ENCODE measurements at places on chromosomes 3 and 15.

DNA sequence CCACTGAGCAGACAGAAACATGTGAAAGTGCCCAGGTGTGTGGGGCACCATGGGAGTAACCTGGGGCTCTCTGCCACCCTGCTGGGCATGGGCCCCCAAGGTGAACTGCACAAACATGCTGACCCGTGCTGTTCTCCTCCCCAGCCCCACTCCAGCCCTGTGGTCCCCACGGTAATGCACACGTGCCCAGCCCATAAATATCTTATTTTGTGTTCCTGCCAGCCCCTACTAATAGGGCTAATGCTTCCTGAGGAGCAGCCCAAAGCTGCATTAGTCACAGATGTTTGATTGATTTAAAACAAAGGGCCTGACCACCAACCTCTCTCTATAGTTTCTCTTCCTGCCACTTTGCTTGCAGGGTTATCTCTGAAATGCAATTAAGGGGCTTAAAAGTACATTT, 95.4 kb downstream of the ABHD5 start:
- DNase-seq, result no peak
- no peak overlapping the region for H3K27ac ChIP-seq
- H3K4me1 ChIP-seq, result no peaks in the 10 kb centered on the region
- no peaks in the 10 kb centered on the region for H3K27me3 ChIP-seq

GRCh38 chr15:31607656-31608055, 281.0 kb downstream of the KLF13 start:
- no peaks in the 10 kb centered on the region for H3K4me1 ChIP-seq
- H3K4me3 ChIP-seq, result no peak overlapping the region
- no peak overlapping the region for H3K27ac ChIP-seq
- no peaks in the 10 kb centered on the region for H3K36me3 ChIP-seq
- H3K27me3 ChIP-seq, result no peaks in the 10 kb centered on the region

DNA sequence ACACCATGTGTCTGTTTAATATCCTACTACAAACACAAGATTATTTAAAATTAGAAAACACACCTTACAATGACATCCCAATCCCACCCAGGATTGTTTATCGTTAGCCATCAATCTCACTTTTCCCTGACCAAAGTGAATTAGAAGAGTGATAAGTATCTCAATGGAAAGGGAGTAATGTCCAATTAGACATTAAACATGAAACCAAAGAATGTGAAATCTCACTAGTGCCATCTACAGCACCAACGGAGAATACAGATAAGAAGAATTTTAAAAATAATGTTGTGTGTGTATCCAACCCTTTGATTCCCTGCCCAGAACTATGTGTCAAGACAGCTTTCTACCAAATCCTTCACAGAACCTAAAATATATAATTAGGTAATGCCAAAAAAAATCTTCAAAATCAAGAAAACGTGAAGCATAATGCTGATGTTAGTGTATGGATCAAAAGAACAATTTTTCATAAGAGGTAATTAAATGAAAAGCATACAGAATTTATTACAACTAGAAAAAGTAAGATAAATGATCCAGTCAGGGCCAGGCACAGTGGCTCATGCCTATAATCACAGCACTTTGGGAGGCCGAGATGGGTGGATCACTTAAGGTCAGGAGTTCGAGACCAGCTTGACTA, 64.2 kb downstream of the SCAPER start:
- DNase-seq, result no peak
- no peaks in the 10 kb centered on the region for H3K4me1 ChIP-seq
- H3K27ac ChIP-seq, result no peak overlapping the region
- no peaks in the 10 kb centered on the region for H3K36me3 ChIP-seq
- no peak overlapping the region for H3K4me3 ChIP-seq

GRCh38 chr3:160225176-160226025, at the start of gene C3orf80:
Gene C3orf80, plus strand, starts transcription at chr3:160225422. Its CDS starts 214 bp downstream, at chr3:160225636.
- H3K36me3 ChIP-seq, result no peaks in the 10 kb centered on the region
- no peaks in the 10 kb centered on the region for H3K4me1 ChIP-seq
- H3K27me3 ChIP-seq, result no peaks in the 10 kb centered on the region

DNA sequence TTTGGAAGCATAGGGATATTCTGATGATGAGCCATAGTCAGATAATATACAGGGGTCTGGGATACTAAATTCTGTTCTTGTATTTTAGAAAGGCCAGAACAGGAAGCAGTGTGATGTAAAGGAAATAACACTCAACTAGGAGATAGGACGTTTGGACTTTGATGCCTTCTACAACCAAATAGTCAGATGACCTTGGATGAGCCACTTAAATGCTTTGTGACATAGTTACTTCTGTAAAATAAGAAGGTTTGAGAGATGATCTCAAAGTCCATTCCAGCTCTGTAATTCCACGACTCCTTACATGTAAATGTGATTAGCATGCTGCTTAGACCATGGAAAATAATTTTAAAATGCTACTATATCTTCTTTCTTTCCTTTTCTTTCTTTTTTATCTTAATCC, 29.5 kb upstream of the CCDC54 start:
- no peak overlapping the region for H3K4me3 ChIP-seq
- no peak overlapping the region for H3K27ac ChIP-seq
- no peaks in the 10 kb centered on the region for H3K27me3 ChIP-seq
- no peaks in the 10 kb centered on the region for H3K4me1 ChIP-seq
- DNase-seq, result no peak

GRCh38 chr3:112004669-112005068, 5.9 kb downstream of the TAGLN3 start:
- H3K27ac ChIP-seq, result no peak overlapping the region
- H3K4me1 ChIP-seq, result no peaks in the 10 kb centered on the region
- H3K36me3 ChIP-seq, result no peaks in the 10 kb centered on the region
- no peak overlapping the region for H3K4me3 ChIP-seq
- no peak for DNase-seq

DNA sequence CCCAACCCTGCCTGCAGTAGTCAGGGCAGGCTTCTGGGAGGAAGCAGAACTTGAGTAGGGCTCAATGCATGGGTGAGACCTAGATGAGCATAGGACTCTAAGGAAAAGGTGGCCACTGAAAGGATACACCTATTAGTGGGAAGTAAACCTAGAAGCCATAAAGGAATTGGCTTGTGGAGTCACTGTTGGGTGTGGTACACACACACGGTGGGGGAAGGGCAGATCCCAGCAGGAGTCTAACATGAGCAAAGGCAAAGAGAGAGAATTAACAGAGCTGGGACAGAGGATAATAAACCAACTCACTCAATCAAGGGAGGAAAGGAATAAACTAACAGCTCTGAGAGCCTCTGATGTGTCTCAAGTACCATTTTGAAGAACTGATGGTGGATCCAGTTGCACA, 23.1 kb downstream of the DAPK2 start:
- H3K27me3 ChIP-seq, result no peaks in the 10 kb centered on the region
- H3K36me3 ChIP-seq, result no peaks in the 10 kb centered on the region
- no peaks in the 10 kb centered on the region for H3K4me1 ChIP-seq
- DNase-seq, result no peak
- no peak overlapping the region for H3K27ac ChIP-seq

- H3K4me3 ChIP-seq, result no peak overlapping the region
- H3K36me3 ChIP-seq, result no peaks in the 10 kb centered on the region
- no peaks in the 10 kb centered on the region for H3K4me1 ChIP-seq
- DNase-seq, result no peak
- H3K27me3 ChIP-seq, result no peaks in the 10 kb centered on the region
Measured at GRCh38 chr3:160150525-160150924, 74.7 kb upstream of the C3orf80 start.

DNA sequence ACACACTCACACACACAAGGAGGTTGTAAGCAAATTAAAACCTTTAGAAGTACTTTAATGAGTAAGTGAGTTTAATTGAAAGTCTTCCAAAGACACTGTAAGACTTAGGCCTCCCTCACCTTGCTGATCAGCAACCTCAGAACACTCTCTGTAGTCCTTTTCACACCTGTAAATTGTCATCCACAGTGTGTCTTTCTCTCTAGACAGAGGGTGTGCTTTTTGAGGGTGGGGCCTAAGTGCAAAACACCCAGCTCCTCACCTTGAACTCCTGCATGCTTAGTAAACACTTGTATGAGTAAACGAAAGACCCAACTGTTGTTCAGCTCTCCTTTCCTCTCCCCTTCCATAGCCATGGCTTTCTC, 183.2 kb upstream of the IL12A start:
- H3K27me3 ChIP-seq, result no peaks in the 10 kb centered on the region
- no peak for DNase-seq
- no peaks in the 10 kb centered on the region for H3K36me3 ChIP-seq
- peaks cover 31% of the 10 kb centered on the region for H3K4me1 ChIP-seq
- H3K27ac ChIP-seq, result peak overlapping the region; percentile 87

DNA sequence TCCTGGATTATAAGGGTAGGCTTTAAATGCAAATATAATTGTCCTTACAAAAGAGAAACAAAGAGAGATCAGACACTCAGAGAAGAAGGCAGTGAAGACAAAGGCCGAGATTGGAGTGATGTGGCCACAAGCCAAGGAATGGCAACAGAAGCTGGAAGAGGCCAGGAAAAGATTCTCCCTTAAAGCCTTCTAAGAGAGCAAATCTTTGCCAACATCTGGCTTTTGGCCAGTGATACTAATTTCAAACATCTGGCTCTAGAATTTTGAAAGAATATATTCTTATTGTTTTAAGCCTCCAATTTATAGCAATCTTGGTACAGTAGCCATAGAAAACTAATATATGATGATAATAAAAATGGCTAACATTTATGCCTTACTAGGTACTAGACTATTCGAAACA, 615.8 kb upstream of the ZNF385D start:
- H3K4me3 ChIP-seq, result no peak overlapping the region
- no peaks in the 10 kb centered on the region for H3K36me3 ChIP-seq
- peaks cover under 1% of the 10 kb centered on the region for H3K4me1 ChIP-seq
- peaks cover 5% of the 10 kb centered on the region for H3K27me3 ChIP-seq
- DNase-seq, result no peak

DNA sequence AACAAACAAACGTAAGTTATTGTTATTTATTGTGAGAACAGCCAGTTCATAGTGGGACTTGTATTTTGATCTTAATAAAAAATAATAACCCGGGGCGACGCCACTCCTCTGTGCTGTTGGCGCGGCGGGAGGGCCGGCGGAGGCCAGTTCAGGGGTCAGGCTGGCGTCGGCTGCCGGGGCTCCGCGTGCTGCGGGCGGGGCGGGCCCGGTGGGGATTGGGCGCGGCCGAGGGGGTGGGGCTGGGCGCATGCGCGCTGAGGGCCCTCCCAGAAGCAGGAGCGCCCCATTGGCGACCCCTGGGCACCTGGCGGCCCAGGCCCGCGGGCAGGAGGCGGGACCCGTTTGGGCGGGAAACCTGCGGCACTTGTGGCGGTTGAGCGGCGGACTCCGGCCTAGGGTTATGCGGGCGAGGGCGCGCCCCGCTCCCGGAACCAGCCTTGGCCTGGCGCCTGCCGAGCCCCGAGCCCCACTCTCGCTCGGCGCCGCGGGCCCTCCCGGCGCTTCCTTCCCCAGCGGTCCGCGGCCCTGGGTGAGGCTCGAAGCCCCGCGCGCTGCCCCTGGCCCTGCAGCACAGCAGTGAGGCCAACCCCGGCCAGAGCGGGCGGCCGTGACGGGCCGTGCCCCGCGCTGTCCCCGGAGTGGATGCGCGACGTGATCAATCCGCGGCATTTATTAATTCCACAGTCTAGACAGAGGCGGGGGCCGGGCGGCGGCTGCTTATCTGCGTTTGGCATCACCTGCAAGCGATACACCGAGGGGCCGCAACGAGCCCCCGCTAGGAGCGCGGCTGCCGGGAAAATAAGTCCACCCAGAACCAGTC, 6.0 kb downstream of the ISL2 start:
- no peak for DNase-seq
- peaks cover 100% of the 10 kb centered on the region for H3K27me3 ChIP-seq
- peak overlapping the region; percentile 1 for H3K4me3 ChIP-seq

- no peak for DNase-seq
- H3K4me1 ChIP-seq, result no peaks in the 10 kb centered on the region
- H3K27me3 ChIP-seq, result no peaks in the 10 kb centered on the region
Measured at GRCh38 chr3:182583545-182583944, 209.8 kb upstream of the ATP11B start.

DNA sequence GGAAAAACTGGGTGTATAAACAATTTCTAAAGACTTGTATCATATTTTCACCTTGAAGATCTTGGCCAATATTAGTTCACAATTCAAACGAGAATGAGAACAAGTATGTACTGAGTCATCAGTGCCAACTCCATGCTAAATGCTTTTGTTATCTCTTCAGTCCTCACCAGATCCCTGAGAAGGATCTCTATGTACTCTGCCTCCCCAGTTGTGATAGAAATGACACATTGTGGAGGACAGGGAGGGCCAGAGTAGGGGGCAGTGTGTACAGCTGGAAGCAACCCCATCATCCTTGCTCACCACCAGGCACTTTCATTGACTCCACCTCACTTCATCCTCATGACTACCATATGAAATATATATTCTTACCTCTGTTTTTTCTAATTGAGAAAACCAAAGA, 353.7 kb upstream of the SOX2 start:
- no peaks in the 10 kb centered on the region for H3K4me1 ChIP-seq
- DNase-seq, result no peak
- no peak overlapping the region for H3K4me3 ChIP-seq
- H3K27me3 ChIP-seq, result no peaks in the 10 kb centered on the region
- H3K36me3 ChIP-seq, result no peaks in the 10 kb centered on the region

DNA sequence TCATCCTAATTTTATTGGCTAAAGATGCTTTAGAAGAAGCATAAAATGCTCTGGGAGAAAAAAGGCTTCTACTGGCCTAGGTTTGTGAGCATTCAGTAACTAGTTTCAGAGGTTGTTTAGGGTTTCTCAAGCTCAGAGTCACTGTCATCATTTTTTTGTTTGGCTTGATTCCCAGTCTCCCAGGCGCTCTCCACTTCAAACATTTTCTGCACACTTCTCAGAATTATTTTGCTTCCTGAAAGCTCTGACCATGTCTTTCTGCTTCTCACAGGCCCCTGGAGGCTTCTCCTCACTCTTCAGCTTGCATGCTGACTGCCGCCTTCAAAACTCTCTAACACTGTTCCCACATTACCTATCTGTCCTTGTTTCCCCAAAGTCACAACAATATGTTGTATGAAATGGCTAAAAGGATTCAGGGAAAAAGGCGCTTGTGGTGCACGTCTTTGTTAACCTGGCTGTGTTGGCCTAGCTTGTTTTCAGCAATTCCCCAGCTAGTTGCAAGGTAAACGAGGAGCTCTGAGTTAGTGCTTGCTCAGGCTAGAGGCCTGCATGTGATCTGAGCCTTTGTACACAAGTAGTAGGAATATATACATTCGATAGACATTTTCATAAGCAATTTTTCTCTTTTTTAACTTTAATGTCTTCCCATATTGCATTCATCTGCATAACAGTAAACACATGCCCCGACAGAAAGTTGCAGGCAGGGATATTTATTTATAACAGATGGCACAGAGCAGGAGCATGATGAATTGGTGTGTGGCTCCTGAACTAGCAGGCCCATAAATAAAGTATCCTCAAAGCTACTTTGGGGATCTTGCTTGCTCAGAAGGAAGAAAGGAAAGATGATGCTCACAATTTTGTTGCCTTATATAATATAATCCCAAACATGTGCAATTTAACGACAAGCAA, 129.2 kb upstream of the DPH6 start:
- DNase-seq, result no peak
- H3K27me3 ChIP-seq, result no peaks in the 10 kb centered on the region
- H3K27ac ChIP-seq, result no peak overlapping the region
- no peaks in the 10 kb centered on the region for H3K36me3 ChIP-seq
- H3K4me1 ChIP-seq, result peaks cover 4% of the 10 kb centered on the region
- H3K4me3 ChIP-seq, result no peak overlapping the region
